D721Med (cell line): ENCODE measurements at places on chromosomes 4 and X.

DNA sequence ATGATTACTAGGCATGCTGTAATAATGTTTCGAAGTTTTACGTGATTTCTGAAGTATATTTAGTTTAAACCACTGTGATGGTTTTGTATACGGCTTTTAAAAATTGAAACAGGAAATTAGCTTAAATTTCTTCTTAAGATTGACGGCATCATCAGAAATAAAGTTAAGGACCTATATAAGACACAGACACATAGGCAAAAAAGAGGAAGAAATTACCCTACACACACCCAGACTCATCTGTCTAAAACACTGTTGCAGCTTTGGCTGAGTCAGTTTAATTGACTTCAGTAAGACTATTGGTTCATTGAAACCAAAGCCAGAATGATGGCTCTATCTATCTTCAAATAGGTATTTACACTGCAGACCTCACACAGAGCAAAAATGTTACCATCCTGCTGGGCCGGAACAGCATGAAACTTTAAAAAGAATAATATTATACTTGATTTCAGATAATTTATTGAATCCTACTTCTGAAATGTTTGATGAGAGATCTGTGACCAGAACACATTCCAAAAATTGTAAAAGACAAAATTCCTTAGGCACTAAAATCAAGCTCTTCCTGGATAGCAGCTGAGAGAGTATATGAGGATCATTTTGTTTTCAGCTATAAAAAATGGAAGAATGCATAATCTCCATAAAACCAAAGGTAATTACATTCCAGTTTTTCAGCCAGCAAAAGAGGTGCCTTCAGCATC is 4.5 kb downstream of the HHIP start:
- DNase-seq, result no peak

- DNase-seq, result no peak
These were observed 29.8 kb downstream of the ACOX3 start for GRCh38 chr4:8410641-8411271.

DNA sequence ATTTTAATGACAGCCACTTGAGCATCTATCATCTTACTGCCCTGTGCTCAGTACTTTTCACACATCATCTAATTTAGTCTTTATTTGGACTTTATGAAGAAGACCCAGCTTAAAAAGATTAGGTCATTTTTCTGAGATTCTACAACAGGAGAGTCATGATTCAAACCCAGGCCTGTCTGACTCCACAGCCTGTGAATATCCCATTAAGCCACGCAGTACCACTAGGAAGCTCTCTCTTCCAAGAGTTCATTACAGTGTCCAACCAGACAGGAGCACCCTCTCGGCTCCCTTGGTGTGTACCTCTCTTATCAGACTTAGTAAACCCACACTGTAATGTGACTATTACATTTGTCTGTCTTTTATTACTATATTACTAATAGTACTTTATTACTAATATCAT is 332.8 kb downstream of the DHX15 start:
- DNase-seq, result no peak

GRCh38 chrX:151153086-151153485 is 23.3 kb upstream of the GPR50 start:
- DNase-seq, result no peak

DNA sequence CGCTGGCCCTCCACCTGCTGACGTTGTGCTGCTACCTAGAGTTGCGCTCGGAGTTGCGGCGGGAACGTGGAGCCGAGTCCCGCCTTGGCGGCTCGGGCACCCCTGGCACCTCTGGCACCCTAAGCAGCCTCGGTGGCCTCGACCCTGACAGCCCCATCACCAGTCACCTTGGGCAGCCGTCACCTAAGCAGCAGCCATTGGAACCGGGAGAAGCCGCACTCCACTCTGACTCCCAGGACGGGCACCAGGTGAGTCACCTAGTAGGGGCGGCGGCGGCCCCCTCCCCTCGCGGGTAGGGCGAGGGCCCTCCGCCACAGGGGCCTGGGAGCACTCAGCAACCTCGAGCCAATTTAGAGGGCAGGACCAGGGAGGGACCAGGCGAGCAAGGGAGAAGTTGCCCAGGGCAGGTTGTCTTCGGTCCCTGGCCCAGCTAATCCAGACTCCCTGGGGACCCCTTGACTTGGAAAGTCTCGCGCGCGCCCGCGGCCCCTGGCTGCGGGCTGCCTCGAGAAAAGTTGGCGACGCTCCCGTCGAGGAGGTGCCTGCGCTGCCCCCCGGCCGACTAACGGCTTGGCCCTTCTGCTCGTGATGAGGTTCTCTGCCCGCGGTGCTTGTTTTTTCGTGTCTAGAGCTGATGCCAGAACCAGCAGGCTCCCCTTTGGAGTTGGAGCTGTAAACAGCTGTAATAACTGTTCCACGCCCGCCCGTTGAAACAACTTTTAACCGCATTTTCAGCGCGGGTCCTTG is 717 bp downstream of the EDA start:
- no peak for DNase-seq

DNA sequence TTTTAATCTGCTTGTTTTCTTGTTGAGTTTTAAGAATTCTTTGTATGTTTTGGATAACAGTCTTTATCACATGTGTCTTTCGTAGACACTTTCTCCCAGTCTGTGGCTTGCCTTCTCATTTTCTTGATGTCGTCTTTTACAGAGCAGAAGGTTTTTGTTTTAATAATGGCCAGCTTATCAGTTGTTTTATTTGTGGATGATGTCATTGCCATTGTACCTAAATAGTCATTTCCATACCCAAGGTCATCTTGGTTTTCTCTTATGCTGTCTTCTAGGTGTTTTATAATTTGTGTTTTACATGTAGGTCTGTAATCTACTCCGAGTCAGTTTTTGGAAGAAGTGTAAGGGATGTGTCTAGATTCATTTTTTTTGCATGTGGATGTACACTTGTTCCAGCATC is 159.6 kb upstream of the NUDT6 start:
- no peak for DNase-seq

DNA sequence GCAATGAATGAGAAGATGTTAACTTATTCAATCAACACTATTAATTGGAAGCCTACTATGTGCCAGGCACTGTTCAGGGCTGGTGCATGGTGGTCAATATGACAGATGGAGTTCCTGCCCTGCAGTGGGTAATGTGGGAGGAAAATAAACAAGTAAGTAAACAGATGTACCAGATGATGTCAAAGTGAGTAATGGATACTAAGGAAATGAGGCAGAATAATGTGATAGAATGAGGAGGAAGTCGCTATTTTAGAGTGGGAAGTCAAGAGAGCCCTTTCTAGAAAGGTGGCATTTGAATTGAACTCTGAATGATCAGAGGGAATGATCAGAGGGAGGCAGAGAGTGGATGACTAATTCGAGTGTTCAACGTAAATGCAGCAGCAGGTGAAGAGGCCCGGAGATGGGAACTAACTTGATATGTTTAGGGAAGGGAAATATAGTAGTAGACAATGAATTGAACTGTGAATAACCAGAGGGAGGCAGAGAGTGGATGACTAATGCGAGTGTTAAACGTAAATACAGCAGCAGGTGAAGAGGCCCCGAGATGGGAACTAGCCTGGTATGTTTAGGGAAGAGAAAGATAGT is 48.3 kb downstream of the HMGB3 start:
- DNase-seq, result no peak

- DNase-seq, result no peak
These were observed 54.1 kb downstream of the GRK4 start for GRCh38 chr4:3017504-3017903.

DNA sequence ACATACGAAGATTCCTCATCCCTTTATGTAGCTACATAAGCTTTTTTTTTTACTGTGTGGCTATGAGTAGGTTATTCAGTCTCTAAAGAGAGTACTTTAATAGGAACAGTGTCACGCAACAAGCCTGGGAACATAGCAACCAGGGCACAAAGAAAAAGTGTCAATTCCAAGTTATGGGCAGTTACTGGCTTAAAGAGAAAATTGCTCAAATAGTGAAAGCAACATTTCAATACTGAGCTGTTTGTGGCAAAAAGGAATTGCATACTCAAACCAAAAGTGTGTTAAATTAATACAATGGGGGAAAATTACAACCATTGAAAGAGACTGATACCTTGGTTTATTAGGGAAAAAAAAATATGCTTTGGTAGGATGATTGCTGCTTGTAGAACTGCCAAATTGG is 41.2 kb upstream of the ENOX2 start:
- DNase-seq, result no peak

- no peak for DNase-seq
These were observed 72.9 kb upstream of the FABP2 start for GRCh38 chr4:119394826-119395225.

GRCh38 chrX:133789829-133790228 is 195.6 kb downstream of the GPC3 start:
- no peak for DNase-seq

- DNase-seq, result no peak
These were observed 6.7 kb upstream of the CD38 start for GRCh38 chr4:15771216-15772058.

DNA sequence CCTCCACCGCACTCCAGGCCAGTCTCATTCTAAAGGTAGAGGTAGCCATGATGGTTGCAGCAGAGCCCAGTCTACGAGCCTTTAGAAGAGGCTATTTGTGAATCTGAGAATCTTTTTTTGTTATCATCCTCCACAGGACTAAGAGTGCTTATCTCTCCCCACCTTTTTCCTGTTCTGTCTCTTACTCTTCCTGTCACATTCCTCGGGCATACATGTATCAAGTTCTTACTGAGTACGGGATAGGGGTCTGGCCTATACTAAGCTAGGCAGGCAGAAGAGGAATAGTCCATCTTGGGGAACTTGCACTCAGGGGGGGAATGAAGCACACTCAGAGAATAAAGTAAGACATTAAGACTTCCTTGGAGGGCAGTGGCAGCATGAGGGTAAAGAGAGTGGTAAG is 25.7 kb downstream of the LAS1L start:
- DNase-seq, result no peak

- no peak for DNase-seq
These were observed 55.6 kb downstream of the HAUS3 start for GRCh38 chr4:2186133-2186864.

DNA sequence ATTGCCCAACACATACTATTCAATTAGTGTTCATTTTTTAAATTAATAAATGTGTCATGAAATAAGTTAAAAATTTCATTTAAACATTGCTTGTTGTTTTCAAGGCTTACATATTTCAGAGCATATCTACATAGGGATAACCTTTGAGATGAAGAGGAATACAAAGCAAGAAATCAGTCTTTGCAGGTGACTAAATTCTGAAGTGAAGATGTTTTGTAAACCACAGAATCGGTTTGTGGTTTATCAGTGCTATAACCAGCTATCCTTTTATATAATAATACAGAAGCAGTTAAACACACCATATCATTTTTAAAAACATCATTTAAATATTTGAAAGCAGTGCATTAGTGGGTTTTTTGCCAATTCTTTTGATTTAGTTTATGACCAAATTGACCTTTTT is 26.9 kb downstream of the FAM241A start:
- no peak for DNase-seq

GRCh38 chr4:42638321-42638720 is 18.6 kb downstream of the ATP8A1 start:
- DNase-seq, result no peak

DNA sequence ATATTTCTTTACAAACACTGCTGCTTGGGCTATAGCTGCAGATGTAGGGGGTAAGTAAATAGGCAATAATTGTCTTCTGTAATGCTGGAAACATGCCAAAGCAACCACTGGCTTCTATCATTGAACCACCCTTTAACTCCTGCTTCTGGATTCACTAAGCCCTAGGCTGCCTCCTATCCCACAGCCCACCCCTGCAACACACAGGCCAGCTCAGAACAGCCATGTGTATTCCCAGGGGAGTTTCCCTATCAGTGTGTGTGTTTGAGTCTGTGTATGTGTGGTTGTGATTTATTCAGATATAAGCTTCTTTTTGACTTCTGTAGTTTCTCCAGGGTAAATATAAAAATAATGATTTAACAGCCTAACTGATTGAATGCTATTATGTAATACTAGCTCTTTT is 291.3 kb downstream of the PCDH10 start:
- DNase-seq, result no peak

DNA sequence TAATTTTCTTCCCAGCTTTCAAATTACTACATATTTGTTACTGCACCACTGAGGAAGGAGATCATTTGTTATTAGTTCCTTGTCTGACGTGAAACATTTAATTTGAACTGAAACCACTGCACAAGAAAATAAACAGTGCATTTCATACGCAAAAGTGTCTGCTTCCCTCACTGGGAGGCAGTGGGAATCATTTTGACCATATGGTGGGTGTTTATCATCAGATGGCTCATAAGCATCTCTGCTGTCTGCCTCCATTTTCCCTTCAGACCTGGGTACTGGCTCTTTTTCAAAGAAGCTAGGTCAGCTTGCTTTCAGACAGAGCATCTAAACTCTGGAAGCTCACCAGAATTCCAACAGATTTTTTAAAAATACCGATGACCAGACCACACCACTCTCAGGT is 135.2 kb downstream of the PCDH19 start:
- DNase-seq, result no peak

GRCh38 chr4:68570122-68570507 is 6.0 kb downstream of the UGT2B17 start:
- DNase-seq, result no peak

DNA sequence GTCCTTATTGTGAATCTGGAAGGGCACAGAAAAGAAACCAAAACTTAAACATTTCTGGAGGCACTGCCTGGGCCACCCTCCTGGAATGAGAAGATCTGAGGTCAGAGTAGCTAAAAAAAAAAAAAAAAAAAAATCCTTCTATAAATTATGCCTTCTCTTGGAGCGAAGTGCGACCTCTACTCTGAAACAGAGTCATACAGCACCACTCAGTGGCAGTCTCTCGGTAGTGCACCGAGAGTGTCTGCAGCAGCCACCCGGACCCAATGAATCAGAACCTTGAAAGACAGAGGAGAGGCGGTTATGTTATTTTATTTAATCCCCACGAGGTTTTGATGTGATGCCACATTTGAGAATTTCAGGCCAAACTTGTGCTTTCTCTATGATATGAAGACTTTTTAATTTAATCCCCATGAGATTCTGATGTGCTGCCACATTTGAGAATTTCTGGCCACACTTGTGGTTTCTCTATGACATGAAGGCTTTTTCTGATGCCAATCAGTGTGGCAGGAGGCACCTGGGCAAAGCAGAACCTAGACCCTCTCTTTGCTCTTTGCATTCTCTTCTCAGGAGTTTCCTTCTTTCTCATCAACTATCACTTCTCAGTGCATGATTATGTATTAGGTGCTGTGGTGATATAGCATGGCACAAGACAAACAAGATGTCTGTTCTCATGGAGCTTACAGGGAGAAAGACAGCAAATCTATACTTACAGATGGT is 5.6 kb upstream of the CT47C1 start:
- DNase-seq, result no peak
